Bladder microvascular endothelial cell (primary cell): ENCODE measurements at places on chromosomes 11 and 22. TPM values are rescaled to one million over a fixed set of nuclear protein-coding genes. Genes with fewer than 3 reads are reported as not detected.

The OR52H1 gene
- 0.38 TPM in 1 of 2 replicates, not detected in the other for total RNA-seq

The TRIM49 gene
- not detected in 2 replicates for total RNA-seq

The CBLIF gene
- total RNA-seq = not detected in 2 replicates

The APOL6 gene
- total RNA-seq = 6.5 and 11.3 TPM in 2 replicates

The KCNJ4 gene
- not detected in 2 replicates for total RNA-seq

The SMIM38 gene
- total RNA-seq = 0.38 TPM in 1 of 2 replicates, not detected in the other

The OR10D3 gene
- not detected in 2 replicates for total RNA-seq

The SELENOH gene
- 49.3 and 68.5 TPM in 2 replicates for total RNA-seq

The NXPE2 gene
- not detected in 2 replicates for total RNA-seq

The ANO9 gene
- total RNA-seq = 0.32 and 5.7 TPM in 2 replicates

The NELL1 gene
- total RNA-seq = not detected in 2 replicates

The SERHL2 gene
- 1.9 and 3.2 TPM in 2 replicates for total RNA-seq

The HBG1 gene
- total RNA-seq = not detected in 2 replicates

The TNNT3 gene
- total RNA-seq = 2.1 TPM in 1 of 2 replicates, not detected in the other
